ENCODE measurements at places on chromosomes 5 and 9.

- no peak for DNase-seq
These were observed 21.0 kb downstream of the PSD2 start for GRCh38 chr5:139816566-139816965.

DNA sequence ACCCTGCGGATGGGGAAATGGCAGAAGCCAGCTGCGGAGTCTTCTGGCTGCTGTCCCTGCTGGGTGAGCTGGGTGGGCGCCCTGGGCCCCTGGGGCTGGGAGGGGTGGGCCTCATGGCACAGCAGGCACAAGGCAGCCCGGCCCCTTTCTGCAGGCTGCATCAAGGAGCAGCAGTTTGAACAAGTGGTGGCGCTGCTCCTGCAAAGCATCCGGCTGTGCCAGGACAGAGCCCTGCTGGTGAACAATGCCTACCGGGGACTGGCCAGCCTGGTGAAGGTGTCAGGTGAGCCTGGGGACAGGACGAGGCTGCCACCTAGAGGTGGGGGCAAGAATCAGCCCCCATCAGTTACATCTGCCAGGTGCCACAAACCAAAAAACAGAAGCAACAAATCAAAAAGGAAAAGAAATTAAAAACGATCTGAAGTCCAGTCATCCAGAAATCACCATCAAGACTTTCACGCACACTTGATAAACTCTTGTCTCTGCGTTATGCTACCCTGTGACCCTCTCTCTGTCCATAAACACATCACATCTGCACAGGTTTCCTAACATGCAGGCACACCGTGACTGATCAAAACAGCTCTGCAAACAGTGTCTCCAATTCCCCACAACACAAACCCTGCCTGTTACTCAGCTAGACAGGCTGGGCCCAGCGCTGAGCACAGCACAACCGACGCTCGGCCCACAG lies 13.9 kb downstream of the REXO4 start:
- peak; percentile 57 for DNase-seq

DNA sequence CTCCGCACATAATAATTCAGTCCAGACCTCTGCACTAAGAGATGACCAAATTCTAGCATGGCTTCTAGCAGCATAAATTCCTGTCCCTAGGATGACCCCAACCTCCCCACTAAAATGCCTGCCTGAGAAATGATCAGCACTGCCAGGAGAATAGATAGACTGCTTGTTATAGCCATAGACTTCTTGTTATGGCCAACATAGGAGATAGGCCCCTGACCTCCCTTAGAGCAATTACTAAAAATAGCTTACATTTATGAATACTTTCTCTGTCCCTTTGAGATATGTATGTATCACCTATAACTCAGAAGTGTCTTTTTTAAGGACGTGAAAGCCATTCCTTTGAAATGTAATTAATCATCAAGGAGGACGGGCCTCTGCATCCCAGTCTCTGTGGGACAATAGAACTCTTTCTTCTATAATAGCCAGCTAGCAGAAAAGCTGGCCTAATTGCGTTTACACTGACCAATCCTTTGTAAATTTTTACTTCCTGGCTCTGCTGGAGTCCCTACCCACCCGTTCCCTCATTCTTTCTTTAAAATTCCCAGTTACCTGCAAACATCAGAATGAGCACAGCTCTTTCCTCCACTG lies 1002.7 kb downstream of the CDH18 start:
- no peak for DNase-seq

GRCh38 chr9:130034570-130034969 lies 8.4 kb downstream of the FNBP1 start:
- no peak for DNase-seq

DNA sequence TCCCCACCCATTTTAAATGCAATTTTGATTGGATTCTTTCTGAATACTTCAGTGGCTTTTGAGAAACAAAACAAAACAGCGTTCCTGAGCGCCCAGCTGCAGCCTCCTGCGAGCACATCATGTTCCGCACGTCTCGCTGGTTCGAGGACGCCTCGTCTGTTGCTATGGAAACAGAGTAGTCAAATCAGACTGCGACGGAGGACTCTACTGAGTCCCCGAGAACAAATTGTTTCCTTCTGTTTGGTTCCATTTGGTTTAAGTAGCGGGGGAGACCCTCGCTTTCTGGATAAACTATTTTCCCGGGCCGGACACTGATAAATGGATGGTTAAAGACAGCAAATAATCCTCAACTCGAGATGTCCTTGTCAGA lies 69.0 kb downstream of the SLC28A3 start:
- no peak for DNase-seq

GRCh38 chr5:54547711-54548250 lies 30.2 kb downstream of the SNX18 start:
- DNase-seq: no peak

- no peak for DNase-seq
These were observed 140.6 kb downstream of the COMMD10 start for GRCh38 chr5:116225281-116225922.

GRCh38 chr5:160573318-160573717 lies 151.7 kb downstream of the PTTG1 start:
- DNase-seq: no peak

GRCh38 chr9:128593039-128593438 lies 40.7 kb downstream of the SPTAN1 start:
- no peak for DNase-seq

DNA sequence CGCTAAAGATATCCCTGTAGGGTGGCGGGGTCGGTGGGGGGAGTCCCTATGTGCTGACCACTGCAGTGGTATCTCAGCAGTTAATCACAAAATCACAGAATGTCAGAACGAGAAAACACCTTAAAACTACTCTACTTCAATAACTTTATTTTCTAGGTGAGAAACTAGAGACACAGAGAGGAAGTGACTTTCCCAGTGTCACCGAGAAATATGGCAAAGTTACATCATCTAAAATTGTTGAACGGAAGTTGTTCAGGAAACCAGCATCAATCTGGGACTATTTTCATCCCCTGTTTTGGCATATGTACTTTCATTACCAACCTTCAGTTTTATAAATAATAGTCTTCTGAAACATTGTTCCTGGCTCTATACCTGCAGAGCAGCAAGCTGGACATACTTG lies 384.0 kb downstream of the SPOCK1 start:
- DNase-seq: no peak

DNA sequence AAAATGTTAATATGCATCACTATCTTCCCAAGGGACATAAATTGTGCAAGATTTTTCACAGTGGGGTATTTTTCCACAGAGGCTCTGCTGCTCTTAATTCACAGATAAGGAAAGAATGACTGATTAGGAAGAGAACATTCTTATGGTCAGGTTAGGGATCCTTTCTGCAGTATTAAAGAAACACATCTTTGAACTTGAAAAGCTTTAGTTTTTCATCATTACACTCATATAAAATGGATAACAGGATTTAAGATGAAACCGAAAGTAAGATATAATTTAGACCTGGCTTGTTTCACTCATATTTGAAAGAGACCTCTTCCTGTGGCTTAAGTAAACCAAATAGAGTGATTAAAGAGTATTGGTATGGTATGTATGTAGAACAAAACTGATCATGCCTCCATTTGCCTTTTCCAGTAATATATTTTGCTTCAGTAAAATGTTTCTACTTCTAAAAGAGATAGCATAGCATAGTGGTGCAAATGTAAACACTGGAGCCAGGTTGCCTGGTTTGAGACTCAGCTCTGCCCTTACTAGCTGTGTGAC lies 160.0 kb downstream of the PRR16 start:
- DNase-seq: no peak

DNA sequence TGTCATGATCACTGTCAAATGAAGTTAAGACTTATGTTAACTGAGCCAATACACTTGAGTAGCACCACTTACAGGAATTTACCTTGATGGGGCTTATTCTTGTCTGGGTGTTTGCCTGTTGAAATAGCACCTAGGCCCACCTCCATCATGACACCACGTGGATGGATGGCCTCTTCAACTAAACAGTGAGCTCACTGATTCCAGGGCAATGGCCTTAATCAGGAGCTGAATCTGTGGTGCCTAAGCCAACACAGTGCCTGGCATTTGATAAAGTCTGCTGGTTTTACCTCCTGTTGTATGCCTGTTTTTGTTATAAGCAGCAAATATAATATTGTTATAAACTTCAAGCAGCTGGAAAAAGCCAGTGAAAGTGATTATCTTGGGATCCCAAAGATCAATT lies 190.5 kb downstream of the LURAP1L start:
- no peak for DNase-seq

GRCh38 chr5:112923148-112923917 lies 1.3 kb upstream of the REEP5 start:
- peak; percentile 48 for DNase-seq

DNA sequence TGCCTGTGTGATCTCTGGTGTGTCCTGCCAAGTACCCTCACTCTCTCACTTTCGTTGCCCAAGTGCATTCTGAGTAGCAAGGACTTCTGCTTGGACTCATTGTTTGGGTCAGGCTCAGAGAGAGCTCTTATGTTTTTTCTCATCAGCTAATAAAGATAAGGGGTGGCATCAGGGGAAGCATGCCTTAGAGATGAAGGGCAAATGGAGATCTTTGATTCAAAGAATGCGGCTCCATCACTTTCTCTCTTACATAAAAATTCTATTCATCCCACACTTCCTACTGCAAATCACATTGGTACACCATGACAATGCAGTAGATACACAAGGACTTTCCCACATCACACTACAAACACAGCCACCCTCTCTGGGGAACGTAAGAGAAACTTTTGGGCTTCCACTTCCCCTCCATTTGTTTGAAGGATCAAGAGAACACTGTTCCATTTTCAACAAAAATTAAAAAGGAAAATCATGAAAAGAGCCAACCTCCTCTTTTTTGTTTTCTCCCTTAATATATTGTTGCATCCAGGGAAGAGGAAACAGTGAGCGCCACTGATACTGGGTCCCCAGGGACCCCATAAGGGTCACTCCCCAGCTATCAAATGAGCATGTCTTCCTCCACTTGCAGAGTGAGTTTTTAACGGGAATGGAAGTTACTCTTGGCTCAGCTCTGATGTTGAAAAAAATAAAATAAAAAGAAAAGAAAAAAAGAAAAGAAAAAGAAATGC lies 73.0 kb downstream of the ZNF366 start:
- DNase-seq: no peak

- DNase-seq: no peak
These were observed 10.0 kb upstream of the CLIC3 start for GRCh38 chr9:137006116-137007003.

DNA sequence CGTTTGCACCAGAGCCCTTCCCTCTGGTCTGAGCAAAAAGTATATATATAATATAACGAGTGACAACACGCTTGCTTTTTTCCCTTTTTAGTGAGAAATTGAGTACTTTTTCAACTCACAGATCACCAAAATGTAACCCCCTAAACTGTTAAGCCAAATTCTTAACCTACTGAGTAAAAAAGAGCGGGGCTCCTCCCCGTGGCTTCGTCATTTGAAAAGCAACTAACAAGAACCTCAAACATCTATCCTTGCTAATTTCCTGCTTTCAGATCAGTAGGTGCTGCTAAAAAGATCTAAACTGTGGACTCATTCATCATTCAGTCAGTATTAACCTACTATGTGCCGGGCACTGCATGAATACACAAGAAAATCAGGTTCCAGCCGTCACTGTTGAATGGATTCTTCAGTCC lies 1.0 kb upstream of the PTBP3 start:
- DNase-seq: peak; percentile 17

DNA sequence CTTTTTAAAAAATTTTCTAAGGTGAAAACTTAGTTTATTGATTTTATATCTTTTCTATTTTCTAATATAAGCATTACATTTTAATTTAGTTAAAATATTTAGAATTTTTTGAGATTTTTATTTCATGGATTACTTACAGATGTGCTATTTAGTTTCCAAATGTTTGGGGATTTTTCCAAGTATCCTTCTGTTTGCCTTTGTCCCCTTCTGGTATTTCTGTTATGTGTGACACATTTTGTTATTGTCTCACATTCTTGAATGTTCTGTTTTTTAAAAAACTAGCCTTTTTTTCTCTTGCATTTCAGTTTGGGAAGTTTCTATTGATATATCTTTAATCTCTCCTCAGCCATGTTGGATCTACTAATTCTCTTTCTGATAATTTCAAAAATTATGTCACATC lies 234.9 kb downstream of the FAM170A start:
- DNase-seq: no peak

- DNase-seq: peak; percentile 81
These were observed 526 bp upstream of the GALNT10 start for GRCh38 chr5:154189819-154190594.

DNA sequence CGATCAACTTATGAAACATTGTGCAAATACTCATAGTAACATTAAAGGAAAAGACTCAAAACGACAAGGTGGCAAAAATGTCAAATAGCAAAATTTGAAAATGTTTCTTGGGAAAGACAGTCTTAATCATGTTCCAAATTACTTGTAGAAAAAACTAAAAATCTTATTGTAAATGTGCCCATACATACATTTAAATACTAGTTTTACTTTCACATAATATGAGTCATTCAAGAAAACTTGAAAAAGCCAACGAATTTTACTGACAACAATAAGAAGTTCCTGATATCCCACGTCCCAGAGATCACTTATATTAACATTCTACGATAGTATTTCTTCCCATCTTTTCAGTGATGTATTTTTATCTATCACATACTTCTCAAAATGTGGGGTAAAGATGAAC lies 13.7 kb downstream of the MLLT3 start:
- DNase-seq: no peak

GRCh38 chr5:32714836-32715235 lies 3.7 kb downstream of the NPR3 start:
- no peak for DNase-seq

GRCh38 chr5:171601266-171601881 lies 181.9 kb downstream of the FGF18 start:
- no peak for DNase-seq

- DNase-seq: no peak
These were observed 10.0 kb downstream of the MOCS2 start for GRCh38 chr5:53099546-53099945.

GRCh38 chr5:174318578-174318977 lies 273.1 kb downstream of the NSG2 start:
- DNase-seq: no peak

DNA sequence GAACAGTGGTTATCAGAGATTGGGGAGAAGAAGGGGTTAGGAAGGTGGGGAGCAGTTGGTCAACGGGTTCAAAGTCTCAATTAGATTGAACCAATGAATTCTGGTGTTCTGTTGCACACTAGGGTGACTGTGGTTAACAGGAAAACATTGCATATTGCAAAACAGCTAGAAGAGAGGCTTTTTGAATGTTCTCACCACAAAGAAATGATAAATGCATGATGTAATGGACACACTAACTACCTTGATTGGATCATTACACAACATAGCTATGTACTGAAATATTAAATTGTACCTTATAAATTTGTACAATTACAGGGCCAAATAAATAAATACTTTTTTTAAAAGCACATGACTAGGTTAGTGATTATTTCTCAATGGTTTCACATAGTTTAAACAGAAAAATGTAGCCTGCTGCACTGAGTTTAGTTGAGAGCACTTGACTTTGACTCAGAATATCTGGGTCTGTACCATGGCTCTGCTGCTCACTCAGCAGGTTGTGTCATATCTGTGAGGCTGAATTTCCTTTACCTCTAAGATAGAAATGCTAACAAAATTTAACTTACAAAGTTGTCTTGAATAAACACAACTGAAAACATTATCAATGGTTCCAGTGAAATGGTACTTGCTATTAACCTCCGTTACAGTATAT lies 30.4 kb downstream of the NUDT12 start:
- no peak for DNase-seq

GRCh38 chr5:91151947-91152346 lies 231.2 kb downstream of the ARRDC3 start:
- DNase-seq: no peak

- DNase-seq: no peak
These were observed 74.8 kb upstream of the ZNF622 start for GRCh38 chr5:16540421-16540820.

Data from effector memory CD8-positive, alpha-beta T cell (primary cell).